ENCODE measurements at places on chromosomes 3 and 15.

GRCh38 chr3:120903221-120903620 is 4.8 kb upstream of the STXBP5L start:
- DNase-seq, result no peak

- no peak for DNase-seq
Observed at GRCh38 chr3:87958289-87958688, 100.5 kb downstream of the CGGBP1 start.

DNA sequence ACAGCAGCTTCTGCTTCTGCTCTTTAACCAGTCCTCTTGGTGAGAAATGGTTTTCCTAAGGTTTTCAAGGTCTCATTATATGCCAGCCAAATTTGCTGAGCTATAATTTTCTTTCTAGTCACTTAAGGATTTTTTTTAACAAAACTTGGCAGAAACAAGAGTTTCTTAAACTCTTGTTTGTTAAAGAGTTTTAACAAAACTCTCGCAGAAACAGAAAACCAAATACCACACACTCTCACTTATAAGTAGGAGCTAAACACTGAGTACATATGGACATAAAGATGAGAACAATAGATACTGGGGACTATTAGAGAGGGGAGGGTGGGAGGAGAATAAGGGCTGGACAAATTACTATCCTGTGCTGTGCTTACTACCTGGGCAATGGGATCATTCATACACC is 908.3 kb downstream of the TUSC7 start:
- DNase-seq, result no peak

DNA sequence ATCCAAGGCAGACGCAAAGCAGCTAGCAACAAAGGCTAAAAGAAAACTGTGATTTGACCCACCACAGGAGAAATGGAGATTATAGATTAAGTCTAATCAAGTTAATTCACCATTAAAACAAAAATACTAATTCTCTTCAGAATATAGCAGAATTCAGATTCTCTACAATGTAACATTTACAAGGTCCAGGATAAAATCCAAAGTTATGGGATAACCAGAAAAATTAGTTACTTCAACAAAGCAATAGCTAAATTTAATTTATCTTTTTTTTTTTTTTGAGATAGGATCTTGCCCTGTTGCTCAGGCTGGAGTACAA is 284.6 kb upstream of the MANF start:
- no peak for DNase-seq

- no peak for DNase-seq
Observed at GRCh38 chr3:20185331-20185678, 701 bp downstream of the SGO1 start.

DNA sequence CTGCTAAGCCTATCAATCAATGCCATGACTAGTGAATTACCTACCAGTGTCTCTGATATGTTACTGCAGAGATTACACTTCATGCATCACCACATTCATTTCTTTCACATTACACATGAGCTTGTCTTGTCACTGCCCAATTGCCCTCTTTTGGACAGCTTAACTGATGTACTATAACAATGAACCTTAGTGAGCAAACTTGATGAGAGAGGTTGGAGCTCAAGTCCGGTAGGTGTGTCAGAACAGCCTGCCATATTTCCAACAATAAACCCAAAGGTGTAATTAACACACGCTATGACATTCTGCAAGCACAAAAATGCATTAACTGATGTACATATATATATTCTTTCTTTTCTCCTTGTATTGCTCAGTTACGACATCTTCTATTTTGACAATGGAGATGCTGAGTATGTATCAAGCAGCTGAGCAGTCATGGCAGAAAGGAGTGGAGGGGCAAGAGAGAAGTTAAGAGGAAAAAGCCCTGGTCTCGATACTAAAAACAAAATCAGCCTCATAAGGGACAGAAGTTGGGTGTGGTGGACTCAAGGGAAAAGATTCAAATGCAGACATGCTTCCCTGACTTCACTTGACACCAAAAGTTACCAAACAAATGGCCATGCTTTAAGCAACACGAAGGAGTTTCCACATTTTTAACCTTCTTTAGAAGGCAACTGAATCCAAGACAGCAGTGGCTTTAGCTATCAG is 538.2 kb downstream of the FOXP1 start:
- no peak for DNase-seq

GRCh38 chr3:28781053-28781452 is 432.4 kb upstream of the AZI2 start:
- DNase-seq, result no peak

- no peak for DNase-seq
Observed at GRCh38 chr3:156424758-156425157, 130.2 kb downstream of the SSR3 start.

DNA sequence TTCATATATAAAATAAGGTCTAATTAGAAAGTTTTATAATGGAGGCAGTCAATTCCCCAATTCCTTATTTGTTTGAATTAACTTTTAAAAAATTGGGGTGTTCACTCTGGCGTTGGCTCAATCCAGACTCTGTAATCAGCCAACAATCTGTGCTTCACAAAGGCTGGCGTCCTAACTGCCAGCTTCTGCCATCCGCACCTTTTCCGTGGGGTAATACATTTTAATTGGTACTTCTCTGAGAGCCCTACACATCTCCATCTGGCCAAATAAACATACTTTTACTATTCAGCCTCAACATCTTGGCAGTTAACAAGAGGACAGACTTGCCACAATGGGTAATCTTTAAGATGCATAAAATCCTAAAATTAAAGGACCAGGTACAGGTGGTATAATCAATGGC is 125.2 kb upstream of the CCNL1 start:
- DNase-seq, result no peak

- DNase-seq, result no peak
Observed at GRCh38 chr3:56987238-56987895, 73.1 kb upstream of the SPATA12 start.

DNA sequence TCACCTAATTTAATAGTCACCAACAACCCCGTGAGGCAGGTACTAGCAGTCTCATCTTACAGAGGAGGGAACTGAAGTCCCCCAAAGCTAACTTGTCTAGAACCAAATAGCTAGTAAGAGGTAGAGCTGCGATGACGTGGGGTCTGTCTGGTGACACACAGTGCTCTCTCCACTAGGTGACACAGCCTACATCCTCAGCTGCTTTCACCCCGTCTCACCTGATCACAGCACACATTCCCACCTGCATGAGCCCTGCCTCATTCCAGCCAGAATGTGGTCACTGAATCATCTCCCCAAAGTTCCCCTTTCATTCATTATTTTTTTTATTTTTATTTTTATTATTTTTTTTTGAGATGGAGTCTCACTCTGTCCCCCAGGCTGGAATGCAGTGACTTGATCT is 21.3 kb upstream of the MAGEF1 start:
- no peak for DNase-seq

GRCh38 chr3:152176998-152177397 is 91.7 kb upstream of the MBNL1 start:
- no peak for DNase-seq

DNA sequence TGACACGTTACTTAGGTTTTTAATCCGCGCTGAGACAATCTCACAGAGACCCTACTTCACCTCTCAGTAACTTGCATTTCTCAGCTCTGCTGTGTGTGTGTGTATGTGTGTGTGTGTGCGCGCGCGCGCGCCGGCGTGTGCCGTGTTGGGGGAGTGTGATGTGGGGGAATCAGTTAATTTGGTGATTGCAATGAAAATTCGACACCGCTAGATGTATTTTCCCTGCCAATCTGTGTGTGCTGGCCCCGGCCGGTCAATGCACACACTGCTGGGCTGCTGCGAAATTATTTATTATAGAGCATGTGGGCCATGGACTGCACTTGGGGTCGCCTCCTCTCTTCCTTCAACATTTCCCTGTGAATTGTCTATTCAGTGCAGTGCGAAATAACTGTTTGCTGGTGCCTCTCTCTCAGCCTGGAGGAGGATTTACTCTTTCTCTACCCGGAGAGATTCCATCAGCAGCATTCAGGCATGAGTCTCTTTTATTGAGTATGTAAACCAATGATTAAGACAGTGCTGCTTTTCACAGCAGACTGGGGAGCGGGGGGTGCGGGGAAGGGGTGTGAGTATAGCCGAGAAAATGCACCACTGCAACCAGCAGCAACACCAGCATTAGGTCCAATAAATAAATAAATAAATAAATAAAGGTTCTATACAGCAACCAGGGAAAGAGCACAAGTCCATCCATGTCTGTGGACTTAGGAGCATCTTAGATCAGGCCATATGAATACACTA is 2.9 kb downstream of the CADM2 start:
- DNase-seq, result no peak

DNA sequence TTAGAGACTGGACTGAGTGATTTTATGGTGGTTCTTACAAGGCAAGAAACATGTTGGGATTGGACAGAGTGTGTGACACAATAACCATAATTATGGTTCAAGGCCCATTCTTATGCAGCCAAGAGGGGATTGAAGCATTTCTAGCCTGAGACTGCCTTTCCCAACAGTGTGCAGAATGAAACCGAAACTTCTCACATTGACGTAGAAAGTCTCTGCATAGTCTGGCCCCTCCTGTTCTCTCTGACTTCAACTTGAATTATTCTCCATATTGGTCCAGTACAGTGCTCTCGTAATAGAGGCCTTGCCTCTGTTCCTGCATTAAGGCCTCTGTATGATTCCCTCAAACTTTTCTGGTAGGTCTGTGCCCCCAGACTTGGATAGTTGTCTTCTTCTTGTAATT is 138.3 kb downstream of the DIPK2A start:
- DNase-seq, result peak; percentile 4

DNA sequence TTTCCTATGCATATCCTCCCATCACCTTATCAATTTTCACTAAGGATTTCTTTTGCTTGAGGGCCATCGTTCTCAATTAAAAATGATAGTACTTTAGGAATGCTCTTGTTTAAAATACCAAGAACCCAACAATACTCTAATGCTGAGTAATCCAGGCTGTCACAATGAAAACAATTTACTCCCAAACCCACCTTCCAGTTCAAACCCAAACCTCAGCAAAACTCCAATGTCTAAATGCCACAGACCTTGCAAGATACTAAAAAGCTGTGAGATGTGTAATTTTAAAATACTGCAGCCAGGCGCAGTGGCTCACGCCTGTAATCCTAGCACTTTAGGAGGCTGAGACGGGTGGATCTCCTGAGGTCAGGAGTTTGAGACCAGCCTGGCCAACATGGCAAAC is 889.8 kb downstream of the ROBO1 start:
- DNase-seq, result no peak

GRCh38 chr15:43769584-43770228 is 7.1 kb downstream of the ELL3 start:
- peak; percentile 69 for DNase-seq

DNA sequence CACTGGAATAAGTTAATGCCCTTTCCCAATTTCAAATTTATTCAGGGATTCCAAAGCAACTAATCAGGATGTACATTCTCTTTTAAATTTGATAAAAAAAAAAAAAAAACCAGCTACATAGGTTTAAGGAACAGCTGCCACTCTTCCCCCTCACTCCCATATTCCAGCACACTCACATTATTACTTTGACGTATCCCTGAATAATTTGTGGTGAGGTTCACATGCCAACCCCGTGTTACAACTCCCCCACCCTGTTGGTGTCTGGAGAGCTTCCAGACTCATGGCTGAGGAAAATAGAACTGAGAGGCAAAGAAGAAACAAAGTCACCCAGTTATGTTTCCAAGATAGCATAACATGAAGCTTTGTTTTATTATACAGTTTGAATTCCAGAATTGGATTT is 300.5 kb upstream of the MME start:
- DNase-seq, result no peak

DNA sequence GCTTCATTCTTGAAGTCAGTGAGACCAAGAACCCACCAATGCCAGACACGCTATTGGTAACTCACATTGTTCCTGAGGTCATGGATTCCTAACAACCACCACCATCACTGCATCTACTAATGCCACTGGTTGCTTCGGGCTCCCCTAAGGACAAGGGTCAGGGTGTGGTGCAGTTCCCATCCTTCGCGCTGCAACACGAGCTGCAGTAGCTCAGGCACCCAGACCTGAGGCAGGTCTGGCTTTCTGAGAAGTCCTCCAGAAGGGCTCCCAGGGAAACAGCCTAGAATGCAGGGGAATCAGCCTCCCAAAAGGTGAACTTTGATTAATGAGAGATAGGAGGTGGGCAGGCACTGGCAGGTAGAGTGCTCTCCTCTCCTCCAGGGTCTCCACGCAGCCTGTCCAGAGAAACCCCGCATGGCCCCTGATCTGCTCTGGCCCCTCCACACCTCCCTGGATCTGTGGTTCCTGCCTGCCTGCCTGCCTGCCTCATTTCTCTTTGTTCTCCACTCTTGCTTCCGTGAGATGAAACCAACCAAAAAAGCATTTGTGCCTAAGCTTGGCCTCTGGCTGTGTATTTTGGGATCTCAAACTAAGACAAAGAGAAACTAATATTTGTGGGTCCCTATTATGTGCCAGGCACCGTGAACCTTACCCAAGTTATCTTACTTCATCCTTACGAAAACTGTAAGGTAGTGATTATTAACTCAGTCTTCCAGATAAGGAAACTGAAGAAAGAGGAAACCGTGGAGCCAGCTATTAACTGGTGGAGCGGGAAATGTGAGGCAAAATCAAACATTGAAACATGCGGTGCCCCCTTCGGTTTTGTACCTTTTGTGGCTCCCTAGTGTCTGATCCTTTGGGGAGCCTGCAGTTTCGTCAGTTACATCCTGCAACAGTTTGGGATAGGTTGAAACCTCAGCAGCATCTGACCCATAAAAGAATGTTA is 43.9 kb upstream of the USP3 start:
- no peak for DNase-seq

DNA sequence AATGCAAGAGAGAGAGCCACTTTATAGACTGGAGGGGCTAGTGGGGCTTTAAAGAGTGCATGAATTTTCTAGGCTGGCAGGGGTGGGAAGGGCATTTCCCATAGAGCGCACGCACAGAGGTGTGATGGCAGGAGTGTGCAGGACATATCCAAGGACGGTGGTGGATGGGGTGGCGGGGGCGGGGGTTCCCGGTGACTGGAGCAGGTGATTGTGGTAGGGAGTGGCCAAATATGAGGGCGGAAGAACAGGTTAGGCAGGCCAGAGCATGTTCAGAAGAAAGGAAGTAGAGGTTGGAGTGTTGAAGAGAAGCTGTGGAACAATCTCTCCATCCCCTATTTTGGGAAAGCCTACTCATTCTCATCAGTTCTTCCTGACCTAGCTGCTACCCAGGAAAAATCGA is 18.1 kb downstream of the FAM81A start:
- no peak for DNase-seq

DNA sequence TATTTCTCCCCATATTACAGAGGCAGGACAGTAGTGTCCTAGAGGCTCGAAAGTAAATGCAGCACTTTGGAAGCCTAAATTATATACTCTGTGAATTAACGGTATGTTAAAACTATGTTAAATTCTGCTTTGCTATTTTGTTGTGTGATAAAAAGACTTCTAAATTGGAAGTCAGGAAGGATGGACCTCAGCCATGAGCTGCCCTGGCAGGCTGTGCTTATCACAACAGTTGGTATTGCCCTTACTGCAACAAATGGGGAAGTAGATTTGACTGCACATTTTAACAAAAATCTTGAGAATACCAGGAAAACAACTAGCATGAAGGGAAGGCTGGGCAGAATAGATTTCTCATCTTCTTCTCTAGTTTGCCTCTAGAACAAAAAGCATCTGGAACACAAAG is 706.6 kb downstream of the SI start:
- no peak for DNase-seq

- DNase-seq, result peak; percentile 44
Observed at GRCh38 chr3:31567036-31567435, 34.3 kb downstream of the STT3B start.

- no peak for DNase-seq
Observed at GRCh38 chr3:11140030-11140712, 14.1 kb upstream of the HRH1 start.

GRCh38 chr3:63150880-63151279 is 127.2 kb upstream of the SYNPR start:
- no peak for DNase-seq

- no peak for DNase-seq
Observed at GRCh38 chr3:41846850-41847249, 115.1 kb downstream of the ULK4 start.

- DNase-seq, result no peak
Observed at GRCh38 chr3:61357902-61358301, 106.7 kb upstream of the FHIT start.
